ENCODE measurements at places on chromosomes 13 and 19.

GRCh38 chr13:104196611-104197010 lies 1130.4 kb upstream of the SLC10A2 start:
- no peak for DNase-seq

DNA sequence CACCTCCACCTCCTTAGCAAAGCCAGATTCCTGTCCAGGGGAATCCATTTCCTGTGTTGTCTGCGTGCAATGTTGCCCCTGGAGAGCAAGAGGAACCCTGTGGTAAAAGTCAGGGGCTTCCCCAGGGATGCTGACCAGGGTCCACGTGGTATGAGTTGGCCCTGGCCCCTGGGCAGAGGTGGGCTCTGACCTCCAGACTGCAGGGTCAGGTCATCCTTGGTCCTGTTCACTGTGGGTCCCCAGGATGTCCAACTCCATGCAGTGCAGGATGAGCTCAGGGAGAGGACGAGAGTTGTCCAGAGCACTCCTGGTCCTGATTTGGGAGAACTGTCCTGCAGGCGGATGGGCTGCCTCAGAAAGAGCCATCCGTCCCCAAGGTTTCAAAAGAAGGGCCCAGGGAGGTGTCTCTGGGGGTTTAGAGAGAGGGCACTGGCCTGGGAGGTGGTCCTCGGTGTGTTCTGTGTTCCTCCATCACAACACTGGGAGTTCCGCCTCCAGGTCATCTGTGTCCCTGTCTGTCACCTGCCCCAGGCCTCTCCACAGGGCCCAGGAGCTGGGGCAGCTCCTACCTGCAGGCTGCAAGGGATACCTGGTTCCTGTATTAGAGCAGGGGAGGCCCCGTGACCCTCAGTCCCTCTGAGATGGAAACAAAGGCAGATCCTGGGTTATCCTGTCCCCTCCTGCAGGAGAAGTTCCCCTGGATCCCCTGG lies 1.2 kb upstream of the CEACAM4 start:
- DNase-seq, result no peak

GRCh38 chr19:35437406-35437951 lies 10.6 kb upstream of the FFAR2 start:
- DNase-seq, result no peak

GRCh38 chr13:25280396-25280795 lies 6.9 kb downstream of the MTMR6 start:
- no peak for DNase-seq

- DNase-seq, result no peak
These were observed 569.8 kb downstream of the FGF9 start for GRCh38 chr13:22240716-22241115.

GRCh38 chr13:114151565-114152284 lies 19.3 kb upstream of the RASA3 start:
- DNase-seq, result peak; percentile 48

DNA sequence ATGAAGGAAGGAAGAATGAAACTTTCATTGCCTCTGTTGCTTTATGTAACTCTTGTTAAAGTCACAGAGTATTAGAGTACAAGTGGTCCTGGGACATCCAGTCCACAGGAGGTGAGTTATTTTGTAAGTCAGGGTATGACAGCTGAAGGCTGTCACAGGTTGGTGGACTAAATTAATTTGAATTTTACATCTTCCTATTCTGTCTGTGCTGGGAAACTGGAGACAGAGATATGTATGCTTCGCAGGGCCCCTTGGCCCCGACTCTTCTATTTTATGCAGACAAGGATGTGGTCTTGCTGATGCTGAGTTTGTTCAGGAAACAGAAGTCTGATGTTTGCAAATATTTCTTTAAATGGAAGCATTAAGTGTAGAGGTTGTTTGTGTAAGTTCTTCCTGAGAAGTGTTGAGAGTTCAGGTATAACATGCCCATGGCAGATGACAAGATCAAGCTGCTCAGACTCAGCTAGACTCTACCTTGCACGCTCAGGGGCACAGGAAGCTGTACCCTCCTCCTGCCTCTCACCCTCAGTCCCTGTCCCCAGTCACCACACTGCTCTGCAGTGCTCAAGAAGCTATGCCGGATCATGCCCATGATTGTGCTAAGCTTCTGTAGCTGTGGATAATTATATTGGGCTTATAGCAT lies 23.4 kb downstream of the RASL11A start:
- DNase-seq, result no peak

GRCh38 chr13:51349016-51349415 lies 9.5 kb downstream of the SERPINE3 start:
- no peak for DNase-seq

- DNase-seq, result no peak
These were observed 22.6 kb downstream of the RXFP2 start for GRCh38 chr13:31761951-31762350.

GRCh38 chr19:38239816-38240215 lies 15.8 kb upstream of the DPF1 start:
- no peak for DNase-seq

- DNase-seq, result no peak
These were observed 60.8 kb downstream of the CCNA1 start for GRCh38 chr13:36493046-36493445.

DNA sequence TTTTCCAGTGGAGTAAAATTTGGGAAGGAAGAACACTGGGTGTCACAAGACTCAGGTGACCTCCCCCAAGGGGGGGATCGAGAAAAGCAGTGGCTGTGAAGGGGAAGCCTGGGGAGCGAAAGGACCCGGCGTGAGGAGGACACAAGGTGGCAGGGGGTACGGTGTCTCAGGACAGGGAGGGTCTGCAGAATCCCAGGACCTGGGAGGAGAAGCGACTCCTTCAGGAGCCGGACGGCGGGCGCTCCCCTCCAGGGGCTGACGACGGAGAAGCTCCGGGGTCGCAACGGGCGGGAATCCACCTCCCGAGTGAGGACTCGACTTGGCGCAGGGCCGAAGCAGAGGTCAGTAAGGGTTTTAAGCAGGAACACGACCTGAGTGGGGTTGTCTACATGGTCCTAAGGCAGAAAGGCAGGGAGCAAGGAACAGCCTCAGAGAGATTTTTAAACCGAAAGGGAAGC lies 529 bp downstream of the ZNF836 start:
- no peak for DNase-seq

DNA sequence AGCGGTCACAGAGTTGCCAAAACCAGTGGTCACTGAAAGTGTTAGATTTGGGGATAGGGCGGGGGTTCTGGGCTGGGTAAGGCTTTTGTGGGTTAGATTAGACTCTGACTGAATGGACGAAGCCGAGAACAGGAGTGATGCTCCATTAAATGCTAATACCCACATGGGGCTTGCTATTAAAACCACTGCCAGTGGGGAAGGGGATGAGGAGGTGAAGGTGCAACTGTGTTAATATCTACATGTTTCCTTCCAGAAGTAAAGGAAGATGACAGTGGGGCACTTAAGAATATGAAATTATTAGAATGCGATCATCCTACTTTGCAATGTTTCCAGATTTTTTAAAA lies 573 bp upstream of the ZNF614 start:
- no peak for DNase-seq

- DNase-seq, result no peak
These were observed 255.7 kb downstream of the DACH1 start for GRCh38 chr13:71611292-71611691.

GRCh38 chr13:110890279-110891165 lies 24.3 kb downstream of the ANKRD10 start:
- DNase-seq, result no peak
